ENCODE measurements at places on chromosomes 16 and 17.

DNA sequence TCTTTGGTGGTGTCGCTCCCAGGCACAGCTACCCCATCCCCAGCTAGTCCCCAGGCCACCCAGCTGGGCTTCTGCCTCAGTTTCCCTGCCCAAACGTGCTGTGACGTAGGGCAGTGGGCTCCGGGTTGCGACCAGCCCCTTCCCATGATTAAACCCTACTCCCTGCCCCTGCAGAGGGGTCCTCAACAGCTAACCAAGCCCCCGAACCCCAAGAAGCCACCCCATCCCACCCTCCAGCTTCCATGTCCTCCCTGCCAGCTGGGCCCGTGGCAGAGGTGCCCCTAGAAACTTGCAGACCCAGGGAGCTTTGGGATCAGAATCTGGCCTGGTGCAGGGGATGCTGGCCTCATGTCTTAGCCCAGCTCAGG is 879 bp upstream of the NTN3 start:
- no peak for DNase-seq

DNA sequence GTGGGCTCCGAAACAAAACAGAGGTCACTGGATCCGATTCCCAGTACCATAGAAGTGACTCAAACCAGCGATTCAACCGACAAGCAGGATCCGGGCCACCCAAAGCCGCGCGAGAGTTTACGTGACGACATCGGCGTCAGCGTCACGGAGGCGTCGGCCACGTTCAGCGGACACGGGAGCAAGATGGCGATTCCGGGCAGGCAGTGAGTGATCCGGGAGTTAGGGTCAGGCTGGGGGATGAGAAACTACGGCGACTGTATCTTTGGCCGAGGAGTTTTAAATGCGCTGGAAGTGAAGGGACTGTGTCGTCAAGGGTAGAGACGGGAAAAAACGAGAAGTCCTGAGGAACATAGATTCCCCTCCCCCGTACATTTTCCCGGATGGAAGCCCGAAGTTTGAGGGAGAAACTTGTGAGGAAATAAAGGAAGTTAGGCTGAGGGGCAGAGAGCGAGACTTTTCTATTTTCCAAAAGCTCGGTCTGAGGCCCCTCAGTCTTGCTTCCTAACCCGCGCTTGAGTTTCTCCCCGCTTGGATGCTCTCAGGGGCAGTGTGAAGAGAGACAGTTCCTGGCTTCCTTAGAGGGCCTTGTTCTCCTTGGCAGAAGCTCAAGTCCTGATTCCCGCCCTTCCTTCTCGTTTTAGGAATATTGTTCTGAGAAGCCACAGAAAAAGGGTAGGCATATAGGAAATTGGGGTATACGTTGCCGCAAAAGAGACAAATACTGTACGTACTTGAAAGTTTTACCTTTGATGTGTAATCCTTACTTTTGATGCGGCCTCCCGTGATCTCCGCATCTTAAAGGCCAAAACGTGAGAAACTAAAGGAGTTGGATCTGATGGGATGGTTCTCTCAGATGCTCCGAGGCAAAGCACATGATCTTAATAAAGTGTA is at the start of gene NSRP1:
TSS of gene NSRP1 (plus strand) at position 156 of the 891 bp plus-strand sequence. CDS start at position 184, 28 bp downstream.
- DNase-seq: peak; percentile 87

DNA sequence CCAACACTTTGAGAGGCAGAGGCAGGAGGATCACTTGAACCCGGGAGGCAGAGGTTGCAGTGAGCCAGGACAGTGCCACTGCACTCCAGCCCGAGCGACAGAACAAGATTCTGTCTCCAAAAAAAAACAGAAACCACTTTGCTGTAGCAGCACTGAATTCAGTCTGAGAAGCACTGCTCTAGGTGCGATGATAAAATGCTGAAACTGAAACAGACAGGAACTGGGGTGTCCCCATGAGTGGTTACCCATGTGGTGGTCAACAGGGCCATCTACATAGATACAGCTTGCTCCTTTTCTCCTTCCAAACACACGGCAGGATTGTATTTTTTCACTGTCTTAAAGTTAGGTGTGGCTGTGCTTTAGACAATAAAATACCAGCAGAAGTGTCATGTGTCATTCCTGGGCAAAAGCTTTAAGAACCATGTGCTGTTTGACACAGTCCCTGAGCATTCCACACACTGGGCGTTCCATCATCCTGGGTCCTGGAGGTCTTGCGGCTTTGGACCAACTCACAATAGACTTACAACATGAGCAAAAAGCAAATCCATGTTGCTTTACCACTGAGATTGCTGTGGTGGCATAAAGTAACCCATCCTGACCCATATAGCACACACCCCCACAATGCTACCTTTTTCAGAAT is 11.5 kb downstream of the GAS7 start:
- peak; percentile 38 for DNase-seq

DNA sequence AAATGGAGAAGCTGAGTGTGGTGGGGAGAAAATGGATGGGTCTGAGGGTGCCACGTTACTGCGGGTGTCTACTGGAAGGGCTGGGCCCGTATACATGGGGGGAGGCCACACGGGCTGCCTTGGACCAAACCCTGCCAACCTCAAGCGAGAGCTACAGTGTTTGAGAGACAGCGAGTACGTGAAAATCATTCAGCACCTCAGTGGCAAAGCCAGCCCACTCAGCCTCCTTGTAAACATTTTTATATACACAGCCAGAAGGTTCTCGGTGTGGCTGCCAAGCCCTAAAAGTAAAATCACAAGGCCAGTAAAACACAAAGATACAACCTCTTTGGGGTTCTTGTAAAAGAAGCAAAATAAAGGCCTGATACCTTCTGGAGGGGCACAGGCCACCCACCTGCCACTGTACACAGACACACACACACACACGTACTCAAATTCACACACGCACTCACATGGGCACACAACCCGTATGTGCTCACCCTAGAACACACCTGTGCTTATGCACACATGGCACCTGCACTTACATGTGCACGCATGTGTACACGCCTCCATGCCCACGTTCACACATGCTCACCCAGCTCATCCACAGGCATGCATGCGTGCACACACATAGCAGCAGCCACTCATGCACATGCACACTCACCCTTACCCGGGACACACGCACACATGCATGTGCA is 102.8 kb downstream of the GSG1L start:
- DNase-seq: no peak

DNA sequence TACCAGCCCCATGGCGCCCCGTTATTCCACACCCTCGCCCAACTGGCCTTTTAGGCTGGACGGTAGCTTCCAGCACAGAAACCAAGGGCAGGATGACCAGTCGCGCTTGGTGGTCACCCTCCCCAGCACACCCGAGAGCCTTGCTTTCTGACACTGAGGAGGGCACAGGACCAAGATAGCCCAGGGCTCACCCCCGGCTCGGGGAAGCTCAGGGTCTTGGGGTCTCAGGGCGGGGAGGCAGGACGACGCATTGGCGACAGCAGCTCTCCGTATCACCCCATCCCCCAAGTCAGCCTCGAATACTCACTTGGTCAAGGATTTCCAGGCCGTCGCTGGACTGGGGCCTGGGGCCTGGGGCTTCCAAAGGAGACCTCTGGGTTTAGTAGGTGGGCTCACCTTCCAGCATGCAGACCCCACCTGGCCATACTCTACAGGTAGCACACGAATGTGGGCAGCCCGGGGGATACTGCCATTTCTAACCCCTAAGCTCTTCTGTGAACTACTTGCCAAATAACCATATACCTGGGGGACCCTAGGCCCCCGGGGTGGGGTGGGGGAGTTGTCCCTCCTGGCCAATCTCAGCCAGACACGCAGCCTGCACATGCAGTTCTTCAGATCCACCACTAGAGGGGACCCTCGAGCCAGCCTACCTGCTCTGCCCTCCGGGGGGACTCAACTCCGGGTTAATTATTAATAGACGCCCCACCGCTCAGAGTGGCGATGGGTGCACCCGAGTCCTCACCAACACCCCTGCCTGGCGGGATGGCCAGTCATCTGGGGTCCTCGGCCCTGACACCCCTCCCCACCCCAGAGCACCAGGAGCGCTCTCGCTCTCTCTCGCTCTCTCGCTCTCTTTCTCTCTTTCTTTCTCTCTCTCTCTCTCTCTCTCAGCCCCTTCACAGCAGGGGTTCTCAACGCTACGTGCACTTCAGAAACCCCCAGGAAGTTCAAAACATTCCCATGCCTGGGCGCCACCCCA is 30.0 kb downstream of the TBC1D16 start:
- DNase-seq: peak; percentile 55

DNA sequence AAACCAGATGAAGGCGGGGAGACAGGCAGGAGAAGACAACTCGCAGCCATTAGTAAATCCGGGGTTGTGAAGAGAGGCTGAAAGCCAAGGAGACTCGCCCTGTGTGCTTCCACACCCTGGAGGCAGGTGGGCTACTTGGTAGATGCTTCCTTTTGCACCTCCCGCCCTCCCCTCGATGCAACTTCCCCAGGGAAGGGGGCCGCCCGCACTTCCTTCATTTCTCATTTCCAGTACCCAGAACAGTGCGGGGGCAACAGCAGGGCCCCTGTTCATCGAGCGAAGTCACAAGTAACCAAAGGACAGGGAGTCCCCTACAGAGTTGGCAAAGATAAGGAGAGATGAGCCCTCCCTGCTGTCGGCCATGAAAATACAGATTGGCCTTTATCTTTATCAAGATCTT is 25.0 kb downstream of the CCDC40 start:
- no peak for DNase-seq

DNA sequence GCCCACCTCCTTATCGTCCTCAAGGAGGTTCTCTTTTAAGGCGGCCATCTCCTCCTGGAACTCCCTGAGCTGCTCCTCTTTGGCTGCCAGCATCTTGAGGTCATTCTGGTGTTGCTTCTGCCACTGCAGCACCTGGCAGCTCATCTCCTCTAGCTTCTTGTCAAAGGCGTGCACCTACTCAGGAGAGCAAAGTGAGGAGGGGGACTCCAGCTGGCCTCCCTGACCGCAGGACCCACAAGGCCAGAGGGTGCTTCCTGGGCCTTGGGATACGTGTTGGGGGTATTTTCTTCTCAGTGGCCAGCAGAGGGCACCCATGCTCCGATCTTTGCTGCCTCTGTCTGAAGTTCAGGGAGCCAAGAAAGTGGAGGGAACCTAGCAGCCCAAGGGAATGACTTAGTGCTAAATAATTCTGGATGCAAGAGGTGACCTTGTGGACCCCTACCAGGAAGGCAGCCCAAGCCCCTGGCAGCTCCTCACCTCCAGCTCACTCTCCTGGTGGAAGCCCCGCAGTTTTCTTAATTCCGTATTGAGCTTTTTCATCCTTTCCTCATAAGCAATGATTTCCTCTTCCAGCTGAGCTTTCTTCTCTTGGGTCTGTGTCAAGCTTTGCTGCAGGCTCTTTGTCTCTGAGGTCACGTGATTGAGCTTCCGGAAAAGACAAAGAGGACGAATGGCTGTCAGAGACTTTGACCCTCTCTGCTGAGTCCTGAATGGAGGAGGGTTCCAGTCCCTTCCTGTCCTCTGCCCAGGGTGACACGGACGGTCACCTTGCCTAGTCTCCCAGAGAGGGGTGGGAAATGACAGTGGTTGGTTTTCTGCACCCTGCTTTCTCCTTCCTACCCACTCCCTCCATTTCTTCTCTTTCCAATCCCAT is 31.4 kb downstream of the DHX38 start:
- peak; percentile 31 for DNase-seq

DNA sequence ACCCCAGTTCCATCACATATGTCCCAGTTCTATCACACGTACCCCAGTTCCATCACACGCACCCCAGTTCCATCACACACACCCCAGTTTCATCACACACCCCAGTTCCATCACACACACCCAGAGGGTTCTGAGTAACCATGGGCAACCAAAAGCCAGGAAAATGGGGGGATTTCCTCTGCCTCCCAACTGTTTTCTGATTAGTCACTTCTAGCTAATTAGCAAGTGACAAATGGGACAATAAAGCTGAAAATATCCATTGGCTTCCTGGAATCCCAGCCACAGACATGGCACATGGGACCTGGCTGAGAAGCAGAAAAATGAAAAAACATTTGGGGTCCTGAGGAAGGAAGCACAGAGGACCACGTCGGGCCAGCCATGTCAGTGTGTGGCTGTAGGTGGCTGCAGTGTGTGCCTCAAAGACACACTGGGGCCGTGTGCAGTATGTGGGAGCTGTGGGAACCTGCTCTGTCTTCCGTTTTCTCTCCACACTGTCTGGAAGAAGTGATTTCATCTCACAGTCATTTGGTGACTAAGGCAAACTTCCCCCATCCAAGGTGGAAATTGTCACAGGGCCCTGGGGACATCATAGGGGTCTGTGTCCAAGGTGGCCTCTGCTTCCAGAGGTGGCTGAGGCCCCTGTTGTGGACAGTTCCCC is 106.7 kb downstream of the CMIP start:
- no peak for DNase-seq

DNA sequence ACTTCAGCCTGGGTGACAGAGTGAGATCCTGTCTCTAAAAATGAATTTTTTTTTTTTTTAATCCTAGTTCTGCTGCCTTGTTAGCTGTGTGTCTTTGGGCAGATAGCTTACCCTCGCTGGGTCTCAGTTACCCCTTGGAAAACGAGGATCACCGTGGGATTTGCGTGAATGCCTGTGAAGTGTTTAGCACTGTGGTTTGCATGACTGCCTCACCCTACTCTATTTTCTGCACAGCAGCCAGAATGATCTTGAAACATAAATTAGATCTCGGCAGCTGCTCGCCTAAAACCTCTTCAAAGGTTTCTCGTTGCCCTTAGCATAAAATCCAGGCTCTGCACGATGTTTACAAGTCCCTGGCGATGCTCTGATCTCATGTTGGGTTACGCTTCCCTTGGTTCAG is 71.2 kb upstream of the GRIN2A start:
- DNase-seq: no peak

GRCh38 chr17:59872351-59872750 is 20.4 kb downstream of the TUBD1 start:
- DNase-seq: no peak

DNA sequence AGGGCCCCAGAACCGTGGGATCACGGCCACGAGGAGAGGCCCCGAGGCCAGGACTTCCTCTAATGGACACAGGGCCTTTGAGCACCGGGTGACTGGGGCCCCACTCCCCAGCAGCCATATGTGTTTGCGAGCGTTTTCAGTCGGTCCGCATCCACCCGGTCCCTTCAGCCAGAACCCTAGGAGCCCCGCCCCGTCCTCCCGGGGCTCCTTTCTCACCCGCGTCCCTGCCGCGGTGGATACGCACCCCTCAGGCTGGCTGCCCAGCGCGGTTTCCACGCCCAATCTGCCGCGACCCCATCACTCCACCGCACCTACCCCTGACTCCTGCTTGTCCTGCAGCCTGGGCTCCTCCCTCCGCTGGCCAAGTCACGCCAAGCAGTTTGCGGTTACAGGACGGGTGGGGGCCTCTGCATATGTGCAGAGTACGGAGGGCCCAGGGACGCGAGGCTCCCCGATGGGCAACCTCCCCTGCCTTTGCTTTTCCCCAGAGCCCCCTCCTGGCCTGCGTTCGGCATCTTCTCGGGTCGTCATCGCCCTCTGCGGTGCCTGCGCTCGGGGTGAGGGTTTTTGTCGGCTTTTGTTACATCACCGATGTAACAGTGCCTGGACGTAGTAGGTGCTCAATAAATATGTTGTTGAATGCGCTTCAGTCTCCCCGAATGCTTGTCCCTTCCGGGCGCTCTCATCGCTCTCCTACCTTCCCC is 1.0 kb upstream of the TTYH2 start:
- DNase-seq: no peak

GRCh38 chr17:81440511-81441244 is 45.4 kb downstream of the BAHCC1 start:
- DNase-seq: no peak

GRCh38 chr16:75104836-75105235 is 11.7 kb downstream of the LDHD start:
- DNase-seq: no peak
